Naive thymus-derived CD4-positive, alpha-beta T cell (primary cell): ENCODE measurements at places on chromosomes 2 and 18.

- DNase-seq, result no peak
These were observed 15.4 kb downstream of the MGAT5 start for GRCh38 chr2:134269230-134269629.

- DNase-seq, result no peak
These were observed 399.3 kb upstream of the MMADHC start for GRCh38 chr2:149986861-149987260.

DNA sequence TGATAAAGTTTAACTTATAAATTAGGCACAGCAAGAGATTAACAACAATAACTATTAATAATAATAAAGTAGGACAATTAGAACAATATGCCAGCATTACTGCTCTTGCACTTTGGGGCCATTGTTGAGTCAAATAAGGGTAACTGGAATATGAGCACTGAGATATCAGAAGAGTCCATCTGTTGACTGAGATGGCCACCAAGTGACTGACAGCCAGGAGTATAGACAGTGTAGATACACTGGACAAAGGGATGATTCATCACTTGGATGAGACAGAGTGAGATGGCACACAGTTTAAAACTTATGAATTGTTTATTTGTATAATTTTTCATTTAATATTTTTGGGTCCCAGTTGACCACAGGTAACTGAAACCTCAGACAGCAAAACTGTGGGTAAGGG is 20.0 kb downstream of the NAB1 start:
- no peak for DNase-seq

GRCh38 chr18:77061946-77062517 is 70.6 kb downstream of the MBP start:
- no peak for DNase-seq

- no peak for DNase-seq
These were observed 41.5 kb upstream of the MAP3K20 start for GRCh38 chr2:173034143-173034542.

GRCh38 chr2:136399667-136400289 is 281.8 kb upstream of the CXCR4 start:
- no peak for DNase-seq

- no peak for DNase-seq
These were observed 206.5 kb upstream of the ZSWIM2 start for GRCh38 chr2:187055463-187055862.

- no peak for DNase-seq
These were observed 17.3 kb downstream of the ACMSD start for GRCh38 chr2:134855709-134856108.

GRCh38 chr2:33432871-33433270 is 43.6 kb upstream of the RASGRP3 start:
- DNase-seq, result no peak

GRCh38 chr18:77862066-77862757 is 612.6 kb downstream of the GALR1 start:
- no peak for DNase-seq

- no peak for DNase-seq
These were observed 39.7 kb upstream of the NABP1 start for GRCh38 chr2:191638079-191638801.

- no peak for DNase-seq
These were observed 96.0 kb downstream of the INHBB start for GRCh38 chr2:120441744-120442471.
